ENCODE measurements at places on chromosomes 1 and 21.

- no peak for DNase-seq
Observed at GRCh38 chr21:43806017-43806710, 16.8 kb downstream of the RRP1 start.

GRCh38 chr1:111603979-111604378, 15.6 kb upstream of the RAP1A start:
- DNase-seq, result no peak

- DNase-seq, result no peak
Observed at GRCh38 chr1:201419256-201419655, 2.3 kb downstream of the TNNI1 start.

- no peak for DNase-seq
Observed at GRCh38 chr1:54742282-54742681, 22.0 kb downstream of the PARS2 start.

DNA sequence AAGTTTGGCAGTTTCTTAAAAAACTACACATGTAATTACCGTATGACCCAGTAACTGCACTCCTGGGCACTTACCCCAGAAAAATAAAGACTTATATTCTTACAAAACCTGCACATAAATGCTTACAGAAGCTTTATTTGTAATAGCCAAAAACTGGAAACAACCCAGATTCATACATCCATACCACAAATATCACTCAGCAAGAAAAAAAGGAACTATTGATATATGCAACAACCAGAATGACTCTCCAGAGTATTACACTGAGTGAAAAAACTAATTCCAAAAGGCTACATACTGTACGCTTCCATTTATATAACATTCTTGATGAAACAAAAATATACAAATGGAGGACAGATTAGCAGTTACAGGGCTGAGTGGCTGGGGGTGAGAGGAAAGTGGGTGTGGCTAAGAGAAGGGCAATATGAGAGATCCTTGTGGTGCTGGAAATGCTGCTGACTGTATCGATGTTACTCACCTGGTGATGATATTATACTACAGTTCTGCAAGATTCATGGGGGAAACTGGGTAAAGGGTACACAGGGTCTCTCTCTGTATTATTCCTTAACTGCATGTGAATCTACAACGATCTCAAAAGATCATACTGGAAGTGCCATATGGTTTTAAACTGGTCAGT, 96.0 kb upstream of the GNG4 start:
- DNase-seq, result no peak

- no peak for DNase-seq
Observed at GRCh38 chr1:185426848-185427247, 109.8 kb upstream of the IVNS1ABP start.

GRCh38 chr1:28428012-28428411, 58.5 kb downstream of the PHACTR4 start:
- no peak for DNase-seq

- DNase-seq, result no peak
Observed at GRCh38 chr1:63411066-63411465, 43.6 kb downstream of the ALG6 start.

GRCh38 chr1:178639326-178639725, 85.7 kb upstream of the RALGPS2 start:
- DNase-seq, result no peak

GRCh38 chr1:29689372-29690030, 453.2 kb downstream of the PTPRU start:
- DNase-seq, result peak; percentile 49

Data from type B pancreatic cell (in vitro differentiated cells).